ENCODE measurements at places on chromosomes 11 and 22.

DNA sequence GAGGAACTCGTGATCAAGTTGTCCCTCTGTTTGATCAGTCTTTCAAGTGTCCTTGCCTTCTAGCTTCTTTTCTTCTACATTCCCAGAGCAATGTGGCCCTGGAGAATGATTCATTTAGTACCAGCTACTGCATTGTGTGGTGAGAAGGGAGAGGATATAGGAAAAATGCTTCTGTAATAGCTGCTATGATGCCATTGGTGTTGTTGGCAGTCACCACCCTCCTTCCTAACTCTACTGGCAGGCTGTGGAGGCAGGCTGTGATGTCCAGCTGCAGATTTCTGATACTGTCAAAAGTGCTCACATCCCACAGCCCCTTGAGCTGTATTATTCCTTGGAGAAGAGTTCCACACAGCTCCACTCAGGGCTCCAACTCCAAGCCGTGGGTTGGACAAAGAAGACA lies 52.8 kb downstream of the ENDOD1 start:
- no peak for DNase-seq

GRCh38 chr22:46377525-46378425 lies 42.3 kb downstream of the TRMU start:
- no peak for DNase-seq

- DNase-seq, result no peak
Observed at GRCh38 chr11:72786305-72787215, 7.3 kb downstream of the STARD10 start.

DNA sequence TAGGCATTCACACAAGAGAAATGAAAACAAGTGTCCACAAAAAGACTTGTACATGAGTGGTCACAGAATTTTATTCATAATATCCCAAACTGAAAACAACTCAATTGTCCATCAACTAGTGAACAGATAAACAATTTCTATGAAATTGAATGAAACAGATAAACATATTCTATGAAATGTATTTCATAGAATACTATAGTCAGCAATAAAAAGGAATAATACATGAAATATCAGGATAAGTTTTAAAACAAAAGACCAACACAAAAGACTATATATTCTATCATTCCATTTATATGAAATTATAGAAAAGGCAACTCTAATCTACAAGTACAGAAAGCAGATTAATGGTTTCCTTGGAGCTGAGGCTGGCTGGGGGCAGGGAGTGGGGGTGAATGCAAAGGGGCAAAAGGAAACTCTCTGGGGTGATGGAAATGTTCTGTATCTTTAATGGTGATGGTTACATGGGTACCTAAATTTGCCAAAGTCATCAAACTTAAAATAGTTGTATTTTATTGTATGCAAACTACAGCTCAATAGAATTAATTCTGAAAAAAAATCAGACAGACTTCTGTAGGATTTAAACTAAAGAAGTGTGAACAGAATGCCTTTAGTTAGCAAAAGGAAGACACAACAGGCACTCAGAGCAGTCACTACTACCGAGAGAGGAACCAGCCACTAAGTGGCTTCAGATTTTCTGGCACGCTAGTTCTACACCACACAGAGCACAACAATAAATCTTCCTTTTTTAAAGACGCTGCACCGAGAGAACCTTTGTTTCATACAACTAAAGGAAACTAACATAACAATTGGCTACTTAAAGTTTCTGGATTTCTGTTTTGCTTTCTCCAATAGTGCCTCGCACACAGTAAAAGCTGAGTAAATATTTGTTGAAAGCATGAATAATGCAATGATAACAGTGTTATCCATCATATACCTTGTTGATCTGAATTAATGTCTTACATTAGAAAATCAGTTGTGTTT lies 15.4 kb downstream of the CCDC34 start:
- DNase-seq, result no peak

- no peak for DNase-seq
Observed at GRCh38 chr22:42933485-42934091, 76.5 kb upstream of the ARFGAP3 start.

- DNase-seq, result no peak
Observed at GRCh38 chr11:134760299-134760698, 348.3 kb upstream of the B3GAT1 start.

Data from epithelial cell of prostate (primary cell).